ENCODE measurements at places on chromosomes 1 and 21.
A peak's percentile ranks its signal among the peaks of the same experiment; 100 is the strongest.

- DNase-seq, result peak; percentile 52
These were observed at the start of gene METTL25B for GRCh38 chr1:156727926-156728598. METTL25B (plus strand) TSS chr1:156728469; CDS start chr1:156729105, 636 bp downstream.

GRCh38 chr1:8706291-8706690 lies 111.1 kb downstream of the RERE start:
- DNase-seq, result no peak

DNA sequence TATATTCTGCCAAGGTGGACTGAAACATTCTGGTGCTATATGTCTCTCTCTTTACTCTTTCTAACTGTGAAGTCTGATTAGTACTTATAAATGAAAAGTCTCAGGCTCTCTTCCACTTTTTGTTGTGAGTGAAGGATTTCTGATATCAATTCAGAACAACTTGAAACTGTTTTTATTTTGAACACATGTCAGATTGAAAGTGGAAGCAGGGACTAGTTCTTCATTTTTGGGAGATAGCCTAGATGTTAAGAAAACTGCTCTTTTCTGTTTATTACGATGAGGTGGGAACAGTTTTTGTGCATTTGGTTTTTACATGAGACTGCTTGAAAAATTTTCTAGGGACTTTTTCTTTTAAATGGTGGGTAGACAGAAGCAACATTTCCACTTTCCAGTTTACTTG lies 14.5 kb upstream of the GBP3 start:
- no peak for DNase-seq

DNA sequence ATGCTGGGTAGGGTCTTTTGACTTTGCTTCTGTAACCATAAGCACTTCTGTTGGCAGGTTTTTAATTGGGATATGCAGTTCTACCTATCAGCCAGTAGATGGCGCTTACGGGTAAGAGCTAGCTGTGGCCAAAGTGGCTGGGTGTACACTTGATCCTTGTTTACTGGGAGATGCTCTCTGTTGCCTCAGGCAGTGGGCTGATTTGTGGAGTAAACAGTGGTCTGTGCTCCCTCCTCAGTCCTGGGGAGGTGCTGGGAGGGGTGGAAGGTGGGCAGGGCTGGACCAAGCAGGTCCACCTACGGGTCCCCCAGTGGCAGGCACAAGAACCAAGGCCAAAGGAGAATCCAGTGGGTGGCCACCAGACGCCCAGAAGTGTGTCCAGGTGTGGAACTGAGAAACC lies 43.4 kb downstream of the RALGPS2 start:
- DNase-seq, result no peak

DNA sequence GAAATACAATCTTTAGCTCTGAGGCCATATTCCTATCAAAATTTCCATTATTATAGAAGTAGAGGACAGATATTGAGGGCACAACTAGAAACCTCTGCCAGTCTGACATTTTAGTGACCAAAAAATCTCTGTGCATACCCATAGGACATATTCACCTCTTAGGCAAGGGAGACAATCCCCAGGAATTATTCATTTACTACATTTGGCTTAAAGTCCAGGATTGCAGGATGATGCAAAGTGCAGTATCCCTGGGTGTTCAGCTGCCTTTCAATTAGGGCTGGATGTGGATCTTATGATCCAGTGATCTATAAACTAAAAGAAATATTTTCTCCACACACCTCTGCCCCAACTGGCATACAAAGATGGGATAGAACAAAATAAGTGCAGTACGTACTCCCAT lies 50.9 kb downstream of the PTGS2 start:
- DNase-seq, result no peak

DNA sequence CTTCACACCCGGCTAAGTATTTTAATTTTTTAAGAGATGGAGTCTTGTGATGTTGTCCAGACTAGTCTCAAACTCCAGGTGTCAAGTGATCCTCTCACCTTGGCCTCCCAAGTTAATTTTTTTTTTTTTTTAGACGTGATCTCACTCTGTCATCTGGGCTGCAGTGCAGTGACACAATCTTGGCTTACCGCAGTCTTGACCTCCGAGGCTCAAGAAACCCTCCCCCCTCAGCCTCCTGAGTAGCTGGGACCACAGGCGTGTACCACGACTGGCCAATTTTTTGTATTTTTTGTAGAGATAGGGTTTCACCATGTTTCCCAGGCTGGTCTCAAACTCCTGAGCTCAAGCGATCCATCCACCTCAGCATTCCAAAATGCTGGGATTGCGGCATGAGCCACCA lies 11.7 kb upstream of the IFNLR1 start:
- DNase-seq, result no peak

GRCh38 chr1:96011606-96012005 lies 710.0 kb upstream of the PTBP2 start:
- DNase-seq, result no peak

DNA sequence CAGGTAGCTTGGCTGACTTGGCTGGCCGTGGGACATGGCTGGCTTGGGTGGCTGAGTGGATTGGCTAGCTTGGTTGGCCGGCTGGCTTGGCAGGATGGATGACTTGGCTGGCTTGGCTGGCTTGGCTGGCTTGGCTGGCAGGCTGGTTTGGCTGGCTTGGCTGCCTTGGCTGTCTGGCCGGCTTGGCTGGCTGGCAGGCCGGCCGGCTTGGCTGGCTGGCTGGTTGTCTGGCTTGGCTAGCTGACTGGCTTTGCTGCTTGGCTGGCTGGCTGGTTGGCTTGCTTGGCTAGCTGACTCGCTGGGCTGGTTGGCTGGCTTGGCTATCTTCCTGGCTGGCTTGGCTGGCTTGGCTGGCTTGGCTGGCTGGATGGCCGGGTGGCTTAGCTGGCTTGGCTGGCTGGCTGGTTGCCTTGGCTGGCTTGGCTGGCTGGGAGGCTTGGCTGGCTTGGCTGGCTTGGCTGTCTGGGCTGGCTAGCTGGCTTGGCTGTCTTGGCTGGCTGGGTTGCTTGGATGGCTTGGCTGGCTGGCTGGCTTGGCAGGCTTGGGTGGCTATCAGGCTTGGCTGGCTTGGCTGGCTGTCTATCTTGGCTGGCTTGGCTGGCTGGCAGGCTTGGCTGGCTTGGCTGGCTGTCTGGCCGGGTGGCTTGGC lies 129.7 kb upstream of the FAM72C start:
- DNase-seq, result no peak

- DNase-seq, result no peak
These were observed 281.1 kb upstream of the CXADR start for GRCh38 chr21:17231771-17232170.

GRCh38 chr1:71083271-71083670 lies 2.4 kb upstream of the ZRANB2 start:
- no peak for DNase-seq

- DNase-seq, result no peak
These were observed 151.4 kb downstream of the TGFB2 start for GRCh38 chr1:218496561-218496960.

GRCh38 chr1:92536211-92536979 lies 49.7 kb upstream of the GFI1 start:
- no peak for DNase-seq

GRCh38 chr1:193703121-193703520 lies 516.7 kb upstream of the B3GALT2 start:
- DNase-seq, result no peak

- no peak for DNase-seq
These were observed 206.2 kb upstream of the KAZN start for GRCh38 chr1:14392161-14392858.

- DNase-seq, result no peak
These were observed 94.2 kb upstream of the HNRNPU start for GRCh38 chr1:244958593-244958992.

GRCh38 chr1:212852105-212852688 lies 4.7 kb upstream of the SPATA45 start:
- DNase-seq, result no peak

DNA sequence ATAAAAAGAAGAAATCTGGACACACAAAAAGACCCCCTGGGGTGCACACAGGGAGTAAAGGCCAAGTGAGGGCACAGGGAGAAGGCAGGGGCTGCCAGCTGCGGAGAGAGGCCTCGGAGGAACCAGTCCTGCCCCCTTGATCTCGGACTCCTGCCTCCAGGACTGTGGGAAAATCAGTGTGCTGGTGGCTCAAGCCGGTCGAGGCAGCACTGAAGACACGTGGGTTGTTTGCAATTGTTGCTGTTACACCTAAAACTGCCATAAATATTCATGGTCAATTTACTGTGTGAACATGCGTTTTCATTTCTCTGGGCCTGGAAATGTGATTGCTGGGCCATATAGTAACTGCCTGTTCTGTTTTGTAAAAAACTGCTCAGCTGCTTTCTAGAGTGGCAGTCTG lies 18.5 kb downstream of the IBA57 start:
- no peak for DNase-seq

DNA sequence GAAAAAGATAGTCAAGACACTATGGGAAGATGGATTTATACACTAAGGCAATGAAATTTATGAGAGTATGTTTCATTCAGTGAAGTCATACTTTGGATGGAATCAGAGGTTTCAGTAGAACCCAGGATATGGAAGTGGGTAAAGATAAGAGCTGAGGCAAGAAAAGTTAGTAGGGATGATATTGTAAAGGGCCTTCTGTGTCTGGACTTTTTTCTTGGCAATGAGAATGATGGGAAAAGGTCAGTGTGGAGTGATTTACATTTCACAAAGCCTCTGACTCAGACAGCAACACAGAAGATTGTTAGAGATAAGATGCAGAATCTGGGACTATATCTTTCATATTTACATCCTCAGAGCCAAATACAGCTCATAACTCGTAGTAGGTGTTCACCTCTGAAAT lies 32.1 kb downstream of the SH3BGR start:
- DNase-seq, result no peak

DNA sequence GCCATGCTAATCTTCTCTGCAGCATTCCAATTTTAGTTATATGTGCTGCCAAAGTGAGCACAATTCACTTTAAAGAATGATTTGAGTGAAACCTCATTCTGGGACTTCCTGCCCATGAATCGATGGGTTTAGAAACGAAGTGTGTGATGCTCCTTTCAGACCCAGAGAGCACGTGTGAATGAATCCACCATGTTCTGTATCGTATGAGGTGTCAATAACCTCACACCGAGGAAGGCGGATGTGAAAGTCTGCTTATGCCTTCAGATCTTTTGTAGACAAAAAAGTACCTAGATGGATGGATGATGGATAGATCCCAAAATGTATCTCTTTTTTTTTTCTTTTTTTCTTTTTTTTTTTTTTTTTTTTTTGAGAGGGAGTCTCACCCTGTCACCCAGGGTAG lies 13.8 kb downstream of the UBASH3A start:
- DNase-seq, result no peak

- DNase-seq, result no peak
These were observed 1.6 kb downstream of the KIF17 start for GRCh38 chr1:20716232-20716631.

- no peak for DNase-seq
These were observed 45.6 kb upstream of the RGS2 start for GRCh38 chr1:192763243-192763642.

DNA sequence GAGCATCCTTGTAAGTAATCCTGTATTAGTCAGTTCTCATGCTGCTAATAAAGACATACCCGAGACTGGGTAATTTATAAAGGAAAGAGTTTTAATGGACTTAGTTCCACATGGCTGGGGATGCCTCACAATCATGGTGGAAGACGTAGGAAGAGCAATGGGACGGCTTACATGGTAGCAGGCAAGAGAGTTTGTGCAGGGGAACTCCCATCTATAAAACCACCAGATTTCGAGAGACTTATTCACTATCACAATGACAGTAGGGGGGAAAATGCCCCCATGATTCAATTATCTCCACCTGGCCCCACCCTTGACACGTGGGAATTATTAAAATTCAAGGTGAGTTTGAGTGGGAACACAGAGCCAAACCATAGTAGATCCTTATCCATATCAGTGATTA lies 124.7 kb downstream of the HIVEP3 start:
- DNase-seq, result no peak

GRCh38 chr21:38986806-38987632 lies 181.3 kb downstream of the ETS2 start:
- DNase-seq, result no peak

DNA sequence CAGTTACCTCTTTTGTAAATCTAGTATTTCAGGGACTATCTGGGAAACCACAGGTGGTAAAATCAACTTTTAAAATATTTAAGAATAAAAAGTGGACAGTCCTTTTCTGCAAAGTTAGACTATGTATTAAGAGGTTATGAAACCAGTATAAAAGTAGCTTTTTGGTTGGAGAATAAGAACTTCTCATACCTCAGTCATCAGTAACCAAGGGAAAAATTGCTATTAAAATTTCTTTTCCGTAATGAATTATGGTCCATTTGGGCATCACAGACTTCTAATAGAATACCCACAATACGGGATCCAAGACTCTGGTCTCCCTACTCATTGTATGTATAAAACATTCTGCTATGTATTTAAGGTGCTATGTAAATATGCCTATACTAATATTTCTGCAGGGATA lies 51.9 kb downstream of the ABL2 start:
- DNase-seq, result no peak

DNA sequence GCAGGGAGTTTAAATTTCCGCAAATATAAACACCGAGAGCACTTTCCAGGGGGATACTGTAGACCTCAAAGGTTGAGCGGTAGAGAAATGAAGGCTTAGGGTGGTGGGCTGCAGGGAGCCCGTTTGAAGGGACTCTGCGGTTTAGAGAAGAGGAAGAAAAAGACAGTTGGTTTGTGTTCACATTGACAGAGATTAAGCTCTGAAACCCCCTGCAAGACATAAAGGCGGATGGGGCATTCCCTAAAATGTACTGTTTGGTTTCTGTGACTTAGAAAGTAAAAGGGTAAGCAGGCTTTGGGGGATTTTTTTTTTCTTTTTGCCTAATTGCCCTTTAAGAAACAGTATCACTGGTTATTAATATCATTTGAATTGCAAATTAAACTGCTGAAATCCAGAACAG lies 1.3 kb downstream of the KAZN start:
- no peak for DNase-seq

DNA sequence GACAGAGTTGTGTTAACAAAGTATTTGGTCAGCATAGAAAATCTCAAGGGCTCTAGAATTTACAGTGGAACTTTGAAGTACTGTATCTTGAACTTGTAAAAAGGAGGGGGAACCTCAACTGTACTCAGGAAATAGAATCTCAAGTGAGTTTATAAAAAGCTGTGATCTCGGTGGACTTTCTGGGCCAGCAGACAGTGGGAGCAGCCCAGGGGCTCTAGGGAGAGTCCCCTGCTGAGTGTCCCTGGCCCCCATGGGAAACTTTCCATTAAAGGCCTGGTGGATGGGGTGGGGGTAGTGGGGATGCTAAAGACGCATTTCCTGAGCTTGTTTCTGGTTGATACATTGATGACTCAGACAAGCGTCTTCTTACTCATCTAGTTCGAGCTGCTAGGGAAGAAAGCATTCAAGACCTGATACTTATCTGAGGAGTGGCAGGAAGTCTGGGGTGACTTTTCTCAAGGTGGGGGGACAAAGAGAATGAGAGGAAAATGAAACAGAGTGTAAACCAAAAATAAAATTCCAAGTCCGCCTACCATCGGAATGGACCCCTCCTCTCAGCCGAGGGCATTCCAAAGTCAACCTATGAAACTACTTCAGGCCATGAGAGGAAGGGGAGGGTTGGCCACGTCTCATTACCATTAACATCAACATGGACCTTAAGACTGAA lies 65.5 kb downstream of the NID1 start:
- DNase-seq, result peak; percentile 68

GRCh38 chr21:14875704-14876523 lies 188.9 kb downstream of the NRIP1 start:
- no peak for DNase-seq

GRCh38 chr1:87953732-87954344 lies 625.2 kb downstream of the LMO4 start:
- DNase-seq, result peak; percentile 21

- DNase-seq, result no peak
These were observed 226.3 kb upstream of the ADGRL2 start for GRCh38 chr1:81574408-81574807.

- no peak for DNase-seq
These were observed 121.9 kb downstream of the CAPN8 start for GRCh38 chr1:223543560-223543959.
